ENCODE measurements at places on chromosomes 3 and 15.

DNA sequence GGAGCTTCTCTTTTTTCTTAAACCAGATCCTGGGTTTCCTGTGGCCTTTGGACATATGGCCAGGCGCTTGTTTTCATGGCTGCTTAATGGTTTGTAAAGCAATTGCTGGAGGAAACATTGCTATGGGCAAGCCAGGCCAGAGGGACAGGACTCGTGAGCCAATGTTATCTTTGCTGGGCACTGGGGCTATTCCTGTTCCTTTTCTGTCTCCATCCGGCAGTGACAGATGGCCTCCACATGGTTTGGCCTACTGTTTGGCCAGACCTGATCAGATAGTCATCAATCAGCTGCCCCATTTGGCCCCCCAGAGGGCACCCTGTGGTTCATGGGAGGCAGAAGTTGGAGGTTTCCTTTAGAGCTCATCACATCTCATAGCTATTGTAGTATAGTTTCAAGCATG is 326.1 kb upstream of the ROPN1 start:
- DNase-seq: no peak

- DNase-seq: peak; percentile 20
Observed at GRCh38 chr3:124277144-124277890, 285.4 kb upstream of the ROPN1 start.

- peak; percentile 63 for DNase-seq
Observed at GRCh38 chr3:8987645-8988383, 24.5 kb upstream of the RAD18 start.

DNA sequence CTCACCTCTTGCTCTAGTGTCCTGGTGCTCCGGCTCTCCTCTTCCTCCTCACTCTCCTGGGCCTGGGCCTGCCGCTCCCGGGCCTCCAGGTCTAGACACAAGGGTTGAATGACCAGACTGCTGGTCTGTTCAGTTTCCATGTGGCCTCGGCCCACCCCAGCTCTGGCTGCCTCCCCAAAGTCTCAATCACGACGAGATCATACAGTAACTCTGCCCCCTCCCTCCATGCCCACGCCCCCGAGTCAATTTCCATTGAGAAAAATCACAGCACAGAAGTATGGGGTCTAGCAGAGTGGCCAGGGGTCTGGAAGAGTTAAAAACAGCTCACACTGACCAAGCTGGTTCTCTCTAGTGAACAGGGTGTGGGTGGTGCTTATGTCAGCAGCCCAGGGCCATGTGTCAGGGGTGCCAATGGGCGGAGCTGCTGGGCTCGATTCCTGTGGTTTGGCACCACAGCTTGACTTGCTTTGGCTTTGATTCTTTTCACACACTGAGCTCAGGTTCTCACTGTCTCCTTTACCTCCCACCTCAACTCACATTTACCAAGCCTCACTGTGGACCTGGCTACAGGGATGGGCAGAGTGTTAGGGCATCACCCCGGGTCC is 6.9 kb downstream of the C15orf62 start:
- DNase-seq: no peak

DNA sequence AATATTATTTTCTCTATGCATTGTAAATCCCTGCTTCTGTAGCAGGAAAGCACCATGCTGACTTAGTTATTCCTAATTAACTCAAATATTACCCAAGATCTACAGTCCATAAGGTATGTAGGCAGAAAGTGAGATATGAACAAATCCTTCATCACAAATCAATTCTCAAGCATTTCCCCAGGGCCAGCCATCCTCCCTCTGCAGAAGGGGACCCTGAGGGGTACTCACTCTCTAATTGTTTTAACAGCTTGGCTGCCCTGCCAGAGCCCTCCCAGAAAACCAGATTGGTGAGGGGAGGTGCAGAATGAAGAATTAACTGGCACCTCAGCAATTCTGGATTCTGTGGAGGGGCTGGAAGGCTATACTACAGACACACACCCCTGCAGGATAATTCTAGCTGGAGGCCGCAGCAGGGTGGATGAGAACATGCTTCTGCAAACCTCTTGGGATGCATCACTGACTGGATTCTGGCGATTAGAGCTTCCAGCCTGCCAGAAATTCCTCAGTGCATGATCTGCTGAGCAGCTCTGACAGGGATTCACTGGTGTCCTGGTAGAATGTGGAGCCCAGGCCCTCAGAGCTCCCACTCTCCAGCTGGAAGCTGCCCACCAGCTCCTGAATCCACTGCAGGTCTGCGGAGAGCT is 88.6 kb upstream of the HERC1 start:
- DNase-seq: no peak

DNA sequence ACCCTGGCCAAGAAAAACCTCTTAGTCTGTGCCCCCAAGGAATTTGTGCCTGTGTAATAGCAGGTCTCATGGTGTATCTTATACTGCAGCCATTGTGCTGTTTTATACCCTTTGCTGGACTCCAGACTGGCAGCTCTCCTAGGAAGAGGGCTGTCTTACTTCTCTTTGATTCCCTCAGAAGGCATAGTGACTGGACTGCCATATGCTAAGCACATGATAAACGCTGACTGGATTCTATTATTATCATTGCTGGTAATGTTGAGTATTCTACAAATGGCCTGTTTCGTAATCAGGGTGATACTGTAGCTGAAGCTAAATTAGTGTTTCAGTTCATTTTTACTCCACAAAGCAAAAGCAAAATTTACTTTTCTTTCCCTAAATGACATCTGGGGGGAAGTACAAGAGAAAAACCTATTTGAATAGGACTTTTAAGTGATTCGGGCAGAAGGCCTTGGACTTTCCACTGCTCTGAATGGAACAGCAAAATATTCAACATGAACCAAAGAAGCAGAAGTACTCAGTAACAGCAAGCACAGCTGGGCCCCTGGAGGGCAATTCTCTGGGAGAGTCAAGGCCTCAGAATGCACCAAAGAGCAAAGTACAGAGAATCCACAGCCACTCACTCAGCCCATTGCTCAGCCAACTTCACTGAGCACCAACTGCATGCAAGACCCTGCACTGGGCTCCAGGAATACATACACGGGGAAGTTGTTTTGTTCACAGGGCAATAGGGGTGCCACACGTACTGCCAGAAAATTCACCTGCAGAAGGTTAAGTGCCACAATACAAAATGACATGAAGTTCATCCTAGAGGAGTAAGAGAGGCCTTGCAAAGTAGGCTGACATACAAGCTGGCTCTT is 7.9 kb upstream of the BCL2A1 start:
- DNase-seq: peak; percentile 88

DNA sequence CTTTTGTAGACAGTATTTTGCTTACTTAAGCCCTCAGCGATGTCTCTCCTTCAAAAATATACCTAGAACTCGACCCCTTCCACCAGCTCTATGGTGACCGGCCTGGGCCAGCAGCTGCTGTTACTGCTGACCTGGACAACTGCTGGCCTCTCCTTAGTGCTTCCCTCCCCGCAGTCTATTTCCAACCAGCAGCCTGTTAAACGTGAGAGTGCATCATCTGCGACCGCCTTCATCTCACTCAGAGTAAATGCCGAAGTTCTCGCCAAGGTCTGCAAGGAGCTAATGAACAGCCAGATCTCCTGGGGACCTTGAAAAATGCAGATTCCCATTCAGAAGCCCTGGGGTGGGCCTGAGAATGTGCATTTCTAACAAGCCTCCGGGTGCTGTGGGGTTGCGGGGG is 86.7 kb downstream of the RPLP1 start:
- DNase-seq: no peak

DNA sequence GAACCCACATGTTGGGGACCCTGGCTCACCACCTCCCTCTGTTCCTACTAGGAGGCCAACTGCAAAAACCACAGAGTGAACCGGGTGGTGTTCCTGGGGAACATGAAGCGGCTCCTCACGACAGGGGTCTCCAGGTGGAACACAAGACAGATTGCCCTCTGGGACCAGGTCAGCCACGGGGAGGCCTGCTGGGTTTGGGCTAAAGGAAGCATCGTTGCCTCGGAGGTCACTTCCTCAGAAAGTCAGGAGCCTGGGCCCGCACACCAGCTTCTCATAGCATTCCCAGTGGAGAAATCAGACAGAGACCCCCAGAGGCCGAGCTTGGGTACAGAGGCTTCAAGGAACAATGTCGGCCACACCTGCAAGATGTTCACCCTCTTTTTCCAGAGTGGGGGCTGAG is 106.8 kb downstream of the ANP32A start:
- no peak for DNase-seq

Data from pons (tissue), 1 donor.